ENCODE measurements at places on chromosomes 13 and 19.

DNA sequence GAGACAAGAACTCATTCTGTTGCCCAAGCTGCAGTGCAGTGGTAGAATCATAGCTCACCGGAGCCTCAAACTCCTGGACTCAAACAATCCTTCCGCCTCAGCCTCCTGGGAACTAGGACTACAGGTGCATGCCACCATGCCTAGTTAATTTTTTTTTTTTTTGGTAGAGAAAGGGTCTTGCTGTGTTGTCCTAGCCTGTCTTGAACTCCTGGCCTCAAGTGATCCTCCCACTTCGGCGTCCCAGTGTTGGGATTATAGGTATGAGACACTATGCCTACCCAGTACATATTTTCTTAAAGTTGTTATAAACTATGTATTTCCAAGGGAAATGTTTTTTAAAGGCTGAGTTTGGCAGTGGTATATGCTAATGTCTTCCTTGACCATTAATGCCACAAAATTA, 412.6 kb downstream of the KLF12 start:
- no peak for DNase-seq

DNA sequence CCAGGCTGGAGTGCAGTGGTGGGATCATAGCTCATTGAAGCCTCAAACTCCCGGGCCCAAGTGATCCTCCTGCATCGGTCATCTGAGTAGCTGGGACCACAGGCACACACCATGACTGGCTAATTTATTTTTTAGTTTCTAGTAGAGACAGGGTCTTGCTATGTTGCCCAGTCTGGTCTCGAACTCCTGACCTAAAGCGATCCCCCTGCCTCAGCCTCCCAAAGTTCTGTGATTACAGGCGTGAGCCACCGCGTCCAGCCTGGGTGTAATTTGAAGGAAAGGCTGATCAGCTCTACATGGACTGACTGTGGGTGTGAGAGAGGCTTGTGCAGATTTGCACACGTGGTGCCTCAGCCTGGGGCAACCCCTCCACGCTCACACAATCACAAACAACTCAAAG, 31.1 kb downstream of the ADGRL1 start:
- no peak for DNase-seq

DNA sequence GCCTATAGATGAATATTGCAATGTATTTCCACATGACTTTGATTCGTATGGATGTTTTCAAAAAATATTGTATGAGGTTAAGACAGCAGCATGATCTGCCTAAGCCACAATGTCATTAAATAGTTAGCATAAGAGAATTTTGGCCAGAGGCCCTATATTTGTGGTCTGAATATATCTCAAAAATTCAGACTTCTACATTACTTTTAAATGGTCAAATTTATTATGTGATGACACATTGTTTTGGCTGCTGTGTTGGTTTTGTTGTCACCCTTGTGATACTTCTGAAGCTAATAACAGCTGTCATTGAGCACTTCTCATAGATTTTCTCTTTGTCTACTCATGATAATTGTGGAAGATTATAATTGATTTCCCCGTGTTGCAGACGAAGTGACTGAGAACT, 288.2 kb downstream of the MYO16 start:
- DNase-seq = no peak

- no peak for DNase-seq
These were observed 17.3 kb upstream of the MADCAM1 start for GRCh38 chr19:478976-479375.

GRCh38 chr13:33815011-33815550, 2.9 kb upstream of the RFC3 start:
- DNase-seq = no peak

DNA sequence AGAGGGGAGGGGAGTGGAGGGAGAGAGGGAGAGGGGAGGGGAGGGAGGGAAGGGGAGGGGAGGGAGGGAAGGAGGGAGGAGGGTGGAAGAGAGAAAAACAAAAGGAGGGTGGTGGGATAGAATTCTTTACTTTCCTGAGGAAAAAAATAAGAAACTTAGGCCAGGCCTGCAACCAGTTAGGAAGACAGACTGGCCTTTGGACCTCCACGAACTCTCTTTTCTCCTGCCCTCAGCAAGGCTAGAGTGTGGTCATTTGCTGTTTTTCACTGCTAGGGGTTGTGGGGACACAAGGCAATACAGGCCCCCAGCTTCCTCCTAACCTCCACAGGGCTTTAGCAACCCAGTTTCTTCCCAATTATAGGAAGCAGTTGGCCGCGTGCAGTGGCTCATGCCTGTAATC, 4.2 kb downstream of the CCDC8 start:
- no peak for DNase-seq

- DNase-seq = no peak
These were observed 30.3 kb upstream of the SEMA6B start for GRCh38 chr19:4589579-4590410.

- DNase-seq = no peak
These were observed 12.4 kb upstream of the SULT2B1 start for GRCh38 chr19:48539503-48540096.

DNA sequence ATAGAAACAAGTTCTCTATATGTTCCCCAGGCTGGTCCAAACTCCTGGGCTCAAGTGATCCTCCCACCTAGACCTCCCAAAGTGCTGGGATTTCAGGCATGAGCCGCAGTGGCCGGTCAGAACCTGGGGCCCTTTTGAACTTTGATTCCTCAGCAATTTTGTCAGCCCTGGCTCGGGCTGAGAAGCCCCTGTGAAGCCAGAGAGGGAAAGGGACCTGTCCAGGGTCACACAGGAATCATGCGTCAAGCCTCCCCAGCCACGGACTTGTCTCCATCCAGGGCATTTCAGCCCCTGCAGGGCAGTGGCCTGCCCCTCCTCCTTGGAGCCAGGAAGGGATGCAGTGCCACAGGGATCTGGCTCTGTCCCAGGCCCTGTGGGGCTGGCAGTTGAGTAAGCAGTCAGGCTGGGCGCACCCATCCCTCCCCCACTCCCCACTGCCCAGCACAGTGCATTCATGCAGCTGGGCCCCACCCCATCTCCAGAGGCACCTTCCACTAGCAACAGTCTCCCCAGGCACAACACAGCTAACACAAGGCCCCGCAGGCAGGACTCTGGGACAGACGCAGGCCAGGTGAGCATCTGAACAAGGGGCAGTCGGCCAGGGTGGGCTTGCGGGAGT, at the start of gene CAPS:
Gene CAPS, plus strand, starts transcription at position 516 of the 619 bp plus-strand sequence. CDS start 153 bp downstream, outside the sequence.
- peak; percentile 82 for DNase-seq

GRCh38 chr13:33616130-33616529, 201.8 kb upstream of the RFC3 start:
- no peak for DNase-seq

DNA sequence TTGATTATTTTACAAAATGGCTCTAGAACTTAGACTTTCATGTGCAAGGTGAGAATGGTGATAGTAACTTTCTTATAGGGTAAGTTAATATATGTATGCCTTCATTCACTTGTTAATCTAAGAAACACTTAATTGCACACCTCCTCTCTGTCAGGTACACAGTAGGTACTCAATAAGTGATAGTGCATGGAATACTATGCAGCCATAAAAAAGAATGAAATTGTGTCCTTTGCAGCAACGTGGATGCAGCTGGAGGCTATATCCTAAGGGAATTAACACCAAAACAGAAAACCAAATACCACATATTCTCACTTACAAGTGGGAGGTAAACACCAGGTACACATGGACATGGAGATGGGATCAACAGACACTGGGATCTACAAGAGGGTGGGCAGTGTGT, 17.6 kb upstream of the VSTM2B start:
- DNase-seq = no peak

- no peak for DNase-seq
These were observed 14.7 kb upstream of the POSTN start for GRCh38 chr13:37613236-37613635.

GRCh38 chr13:64871742-64872141, 2358.4 kb downstream of the PCDH9 start:
- DNase-seq = no peak
